NCI-H1105 (cell line): ENCODE measurements at places on chromosomes 3 and 15.

GRCh38 chr3:87805670-87806069 is 253.1 kb downstream of the CGGBP1 start:
- no peak for DNase-seq

- no peak for DNase-seq
Observed at GRCh38 chr3:3053974-3054373, 56.2 kb downstream of the IL5RA start.

GRCh38 chr3:138364356-138365252 is 16.2 kb downstream of the MRAS start:
- no peak for DNase-seq

GRCh38 chr15:73899197-73900094 is 26.1 kb downstream of the TBC1D21 start:
- no peak for DNase-seq

DNA sequence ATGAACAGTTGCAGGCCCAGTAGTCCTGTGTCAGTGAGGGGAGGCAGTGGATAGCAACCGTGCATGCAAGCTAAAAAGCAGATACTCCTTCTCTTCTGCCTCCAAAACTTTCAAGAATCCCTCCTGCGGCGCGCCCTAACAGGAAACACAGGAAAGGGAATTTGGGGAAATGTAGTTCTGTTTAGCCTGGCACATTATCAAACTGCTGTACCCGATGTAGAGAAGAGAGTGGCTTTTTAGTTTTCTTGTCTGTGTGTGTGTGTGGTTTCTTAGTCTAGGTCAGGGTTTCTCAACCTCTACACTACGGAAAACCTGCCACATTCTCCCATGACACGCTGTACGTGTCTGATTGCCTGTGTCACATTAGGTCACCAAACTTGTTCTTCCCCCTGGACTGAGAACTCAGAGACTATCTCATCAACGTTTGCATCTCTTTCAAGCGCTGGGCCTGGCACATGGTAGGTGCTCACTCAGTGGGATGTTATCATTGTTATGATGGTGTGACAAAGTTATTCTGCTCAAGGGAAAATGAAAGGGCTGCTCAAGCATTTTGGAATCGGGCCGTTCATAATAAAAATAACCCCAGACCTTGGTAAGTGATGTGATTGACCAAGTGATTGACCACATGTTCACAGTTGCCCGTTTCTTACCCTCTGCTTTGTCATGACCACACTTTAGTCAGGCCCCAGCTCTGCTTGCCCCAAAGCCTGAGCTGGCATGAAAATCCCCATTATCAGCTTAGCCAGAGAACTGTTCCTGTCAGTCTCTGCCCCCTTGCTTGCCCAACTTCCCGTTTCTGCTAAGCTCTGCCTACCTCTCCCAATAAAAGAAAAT is 33.2 kb downstream of the TM4SF4 start:
- DNase-seq, result no peak

- no peak for DNase-seq
Observed at GRCh38 chr3:158134363-158134762, 24.5 kb downstream of the RSRC1 start.
